ENCODE measurements at places on chromosomes 1 and 21.

DNA sequence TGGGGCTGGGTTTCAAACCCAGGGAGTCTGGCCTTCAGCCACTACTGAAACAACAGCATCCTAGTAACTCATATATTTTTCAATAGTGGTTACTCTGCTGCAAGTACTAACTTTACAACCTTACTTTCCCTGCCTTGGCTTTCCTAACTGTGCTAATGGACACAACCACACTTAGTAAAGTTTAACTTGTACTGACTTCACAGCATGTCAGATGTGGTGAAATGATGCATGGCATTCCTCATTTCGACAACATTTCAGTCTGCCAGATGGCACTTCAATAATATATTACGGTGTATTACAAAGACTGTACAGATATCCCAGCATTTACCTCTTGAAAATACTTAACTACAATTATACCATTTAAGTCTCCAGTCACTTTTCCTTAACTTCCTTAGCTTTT lies 27.8 kb downstream of the LRRC7 start:
- no peak for DNase-seq

GRCh38 chr1:6438047-6438525 lies 13.5 kb downstream of the ESPN start:
- peak; percentile 52 for DNase-seq

GRCh38 chr1:245156736-245157505 lies 2.1 kb downstream of the KIF26B start:
- DNase-seq: peak; percentile 12

- no peak for DNase-seq
Measured at GRCh38 chr1:30310966-30311742, 412.2 kb downstream of the MATN1 start.

All from HAP-1 (cell line).